Dorsolateral prefrontal cortex (tissue), 122 donors: ENCODE measurements at places on chromosomes 16 and 17.

DNA sequence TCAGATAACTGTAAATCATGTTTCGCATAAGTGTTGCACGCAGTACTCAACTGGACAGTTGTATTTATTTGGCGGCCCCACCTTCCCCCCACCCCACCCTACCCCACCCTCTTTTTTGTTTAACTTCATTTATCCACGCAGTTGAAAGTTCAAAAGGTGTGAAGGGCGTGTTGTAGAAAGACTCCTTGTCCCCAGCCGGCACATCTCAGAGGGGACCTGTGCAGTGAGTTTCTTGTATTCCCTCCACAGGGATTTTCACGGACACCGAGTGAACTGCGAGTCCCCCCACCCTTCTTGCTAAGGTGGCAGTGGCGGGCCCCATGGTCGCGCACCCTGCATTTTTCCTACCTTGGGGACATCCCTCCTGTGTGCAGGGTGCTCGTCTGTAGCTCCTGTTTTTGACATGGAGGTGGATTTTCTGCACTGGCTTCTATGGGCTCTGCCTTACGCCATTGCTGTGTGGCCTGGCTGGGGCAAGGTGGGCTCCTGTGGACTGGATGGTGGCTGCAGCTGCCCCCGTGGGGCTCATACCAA is 36.2 kb downstream of the ADCY7 start:
- no peak for DNase-seq

DNA sequence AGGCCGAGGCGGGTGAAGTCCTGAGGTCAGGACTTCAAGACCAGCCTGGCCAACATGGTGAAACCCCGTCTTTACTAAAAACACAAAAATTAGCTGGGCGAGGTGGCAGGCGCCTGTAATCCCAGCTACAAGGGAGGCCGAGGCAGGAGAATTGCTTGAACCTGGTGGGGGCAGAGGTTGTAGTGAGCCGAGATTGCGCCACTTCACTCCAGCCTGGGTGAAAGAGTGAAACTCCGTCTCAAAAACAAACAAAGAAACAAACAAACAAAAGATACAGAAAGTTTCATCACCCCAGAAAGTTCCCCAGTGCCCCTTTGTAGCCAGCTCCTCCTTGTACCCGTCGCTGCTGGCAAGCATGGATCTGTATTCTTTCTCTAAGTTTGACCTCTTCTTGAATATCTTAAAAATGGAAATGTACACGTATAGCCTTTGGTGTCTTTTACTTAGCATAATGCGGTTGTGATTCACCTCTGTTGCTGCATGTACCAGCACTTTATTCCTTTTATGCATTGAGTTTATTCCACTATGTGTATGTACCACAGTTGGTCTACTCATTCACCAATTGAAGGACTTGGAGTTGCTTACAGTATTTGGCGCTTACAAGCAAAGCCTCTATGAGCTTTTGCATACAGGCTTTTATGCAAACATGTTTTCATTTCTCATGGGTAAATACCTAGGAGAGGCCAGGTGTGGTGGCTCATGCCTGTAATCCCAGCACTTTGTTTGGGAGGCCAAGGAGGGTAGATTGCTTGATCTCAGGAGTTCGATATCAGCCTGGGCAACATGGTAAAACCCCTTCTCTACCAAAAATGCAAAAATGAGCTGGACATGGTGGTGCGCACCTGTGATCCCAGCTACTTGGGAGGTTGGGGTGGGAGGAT is 87.5 kb upstream of the CLEC18A start:
- no peak for DNase-seq

GRCh38 chr17:82110298-82110697 is 12.3 kb upstream of the FASN start:
- DNase-seq: no peak

DNA sequence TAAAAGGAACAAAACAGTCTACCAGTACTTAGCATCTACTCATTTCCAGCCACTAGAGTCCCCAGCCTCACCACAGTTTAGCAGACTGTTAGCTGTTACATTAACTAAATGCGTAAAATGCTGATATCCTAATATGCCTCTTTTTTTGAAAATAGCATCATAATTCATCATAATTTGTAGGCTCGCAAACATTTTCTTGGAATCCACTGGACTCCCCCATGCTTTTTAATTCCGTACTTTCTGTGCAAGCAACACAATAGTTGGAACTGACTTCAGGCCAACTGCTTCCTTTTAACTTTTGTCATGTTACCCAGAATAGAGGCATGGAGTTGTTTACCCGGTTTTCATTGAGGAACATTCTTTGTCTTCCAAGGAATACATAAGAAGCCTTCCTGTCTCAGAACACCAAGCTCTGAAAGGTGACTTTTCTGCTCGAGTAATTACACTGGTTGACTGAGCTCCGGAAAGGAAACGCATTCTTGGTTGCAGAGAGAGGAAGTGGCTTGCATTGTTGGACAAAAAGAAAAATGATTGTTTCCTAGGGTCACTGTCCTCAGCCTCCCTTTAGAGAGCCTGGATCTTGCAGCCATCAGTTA is 30.9 kb upstream of the SEC14L1 start:
- DNase-seq: no peak

- DNase-seq: no peak
Observed at GRCh38 chr17:60712675-60713074, 35.0 kb downstream of the BCAS3 start.

- no peak for DNase-seq
Observed at GRCh38 chr17:49572806-49573420, 2.8 kb upstream of the NXPH3 start.

- DNase-seq: no peak
Observed at GRCh38 chr17:42571435-42572225, 4.7 kb downstream of the MLX start.

- DNase-seq: no peak
Observed at GRCh38 chr17:72775919-72776318, 316.6 kb downstream of the SLC39A11 start.

GRCh38 chr16:11979013-11979672 is 2.6 kb downstream of the SNX29 start:
- DNase-seq: no peak

GRCh38 chr17:32206861-32207260 is 58.8 kb upstream of the RHBDL3 start:
- DNase-seq: no peak

GRCh38 chr17:44708401-44709263 is at the start of gene DBF4B:
Gene DBF4B (plus strand): TSS chr17:44708665. CDS start chr17:44708821, 156 bp downstream.
- DNase-seq: peak; percentile 79

GRCh38 chr17:65753348-65753747 is 191.9 kb upstream of the AXIN2 start:
- DNase-seq: no peak

GRCh38 chr16:11913425-11914079 is 2.2 kb downstream of the GSPT1 start:
- no peak for DNase-seq

GRCh38 chr17:68584581-68585303 is 16.4 kb downstream of the FAM20A start:
- DNase-seq: no peak

- DNase-seq: peak; percentile 68
Observed at GRCh38 chr17:27315322-27315721, 21.4 kb downstream of the WSB1 start.

DNA sequence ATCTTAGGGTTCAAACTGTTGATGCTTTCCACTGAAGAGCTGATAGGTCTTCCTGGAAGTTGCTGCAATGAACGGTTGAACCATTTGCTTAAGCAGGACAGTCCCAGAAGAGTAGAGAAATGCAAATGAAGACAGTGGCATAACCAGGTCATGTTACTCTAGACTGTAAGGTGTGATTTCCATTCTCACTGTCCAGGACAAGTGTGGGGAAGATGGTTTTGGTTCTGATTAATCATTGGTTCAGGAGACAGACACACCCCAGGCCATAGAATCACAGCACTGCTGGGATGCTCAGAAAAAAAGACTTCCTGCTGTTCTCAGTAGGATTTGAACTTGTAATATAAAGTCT is 34.8 kb upstream of the XYLT2 start:
- no peak for DNase-seq

- DNase-seq: no peak
Observed at GRCh38 chr16:52553322-52553721, 6.4 kb upstream of the TOX3 start.

DNA sequence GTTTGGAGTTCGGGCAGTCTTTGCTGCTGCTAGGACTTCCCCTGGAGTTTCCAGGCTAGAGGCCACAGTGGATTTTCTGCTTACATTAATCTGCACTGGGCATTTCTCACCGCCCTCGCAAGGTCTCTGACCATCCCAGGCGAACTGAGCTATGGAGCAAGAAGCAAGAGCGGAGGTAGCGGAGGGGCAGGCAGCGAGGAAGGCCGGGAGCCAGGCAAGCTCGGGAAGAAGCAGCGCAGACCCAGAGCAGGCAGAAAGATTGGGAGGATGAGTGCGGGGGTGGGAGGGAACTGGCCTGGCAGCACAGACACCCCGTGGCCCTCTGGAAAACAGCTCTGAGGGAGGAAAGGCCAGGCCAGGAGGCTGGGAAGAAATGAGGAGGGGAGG is 3.8 kb downstream of the COTL1 start:
- DNase-seq: no peak

DNA sequence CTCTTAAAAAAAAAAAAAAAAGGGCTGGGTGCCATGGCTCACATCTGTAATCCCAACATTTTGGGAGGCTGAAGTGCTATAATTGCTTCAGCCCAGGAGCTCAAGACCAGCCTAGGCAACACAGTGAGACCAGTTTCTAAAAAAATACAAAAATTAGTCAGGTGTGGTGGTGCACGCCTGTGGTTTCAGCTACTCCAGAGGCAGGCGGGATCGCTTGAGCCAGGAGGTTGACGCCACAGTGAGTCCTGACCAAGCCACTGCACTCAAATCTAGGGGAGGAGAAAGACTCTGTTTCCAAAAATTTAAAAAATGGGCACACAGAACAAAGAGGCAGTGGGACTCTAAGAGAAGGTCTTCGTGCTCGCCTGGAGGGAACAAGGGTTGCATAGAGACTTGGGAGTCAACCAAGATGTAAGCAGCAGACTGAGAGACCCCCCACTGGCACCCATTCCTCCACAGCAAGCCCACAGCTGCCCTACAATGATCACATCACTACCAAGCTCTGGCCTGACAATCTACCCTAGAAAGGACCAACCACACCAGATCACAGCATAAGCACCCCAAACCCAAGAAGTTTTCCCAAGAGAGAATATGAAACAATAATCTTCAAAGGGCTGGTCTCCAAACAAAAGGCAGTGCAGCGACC is 121.6 kb downstream of the ANKRD11 start:
- peak; percentile 33 for DNase-seq

DNA sequence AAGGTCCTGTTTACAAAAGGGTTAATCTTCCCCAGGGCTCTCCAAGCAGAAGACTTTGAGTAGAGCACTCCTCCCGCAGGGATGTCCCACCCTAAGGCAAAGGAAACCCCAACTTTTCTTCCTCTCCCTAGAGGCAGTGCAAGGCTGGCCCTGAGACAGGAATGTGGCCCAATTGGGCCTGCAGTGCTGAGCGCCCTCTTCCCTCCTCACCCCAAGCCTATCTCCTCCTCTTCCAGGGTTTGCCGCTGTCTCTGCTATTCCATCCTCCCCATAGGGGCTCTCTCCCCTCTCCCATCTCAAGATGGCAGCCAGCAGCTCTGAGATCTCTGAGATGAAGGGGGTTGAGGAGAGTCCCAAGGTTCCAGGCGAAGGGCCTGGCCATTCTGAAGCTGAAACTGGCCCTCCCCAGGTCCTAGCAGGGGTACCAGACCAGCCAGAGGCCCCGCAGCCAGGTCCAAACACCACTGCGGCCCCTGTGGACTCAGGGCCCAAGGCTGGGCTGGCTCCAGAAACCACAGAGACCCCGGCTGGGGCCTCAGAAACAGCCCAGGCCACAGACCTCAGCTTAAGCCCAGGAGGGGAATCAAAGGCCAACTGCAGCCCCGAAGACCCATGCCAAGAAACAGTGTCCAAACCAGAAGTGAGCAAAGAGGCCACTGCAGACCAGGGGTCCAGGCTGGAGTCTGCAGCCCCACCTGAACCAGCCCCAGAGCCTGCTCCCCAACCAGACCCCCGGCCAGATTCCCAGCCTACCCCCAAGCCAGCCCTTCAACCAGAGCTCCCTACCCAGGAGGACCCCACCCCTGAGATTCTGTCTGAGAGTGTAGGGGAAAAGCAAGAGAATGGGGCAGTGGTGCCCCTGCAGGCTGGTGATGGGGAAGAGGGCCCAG is 1.0 kb downstream of the PRRT2 start:
- DNase-seq: no peak

DNA sequence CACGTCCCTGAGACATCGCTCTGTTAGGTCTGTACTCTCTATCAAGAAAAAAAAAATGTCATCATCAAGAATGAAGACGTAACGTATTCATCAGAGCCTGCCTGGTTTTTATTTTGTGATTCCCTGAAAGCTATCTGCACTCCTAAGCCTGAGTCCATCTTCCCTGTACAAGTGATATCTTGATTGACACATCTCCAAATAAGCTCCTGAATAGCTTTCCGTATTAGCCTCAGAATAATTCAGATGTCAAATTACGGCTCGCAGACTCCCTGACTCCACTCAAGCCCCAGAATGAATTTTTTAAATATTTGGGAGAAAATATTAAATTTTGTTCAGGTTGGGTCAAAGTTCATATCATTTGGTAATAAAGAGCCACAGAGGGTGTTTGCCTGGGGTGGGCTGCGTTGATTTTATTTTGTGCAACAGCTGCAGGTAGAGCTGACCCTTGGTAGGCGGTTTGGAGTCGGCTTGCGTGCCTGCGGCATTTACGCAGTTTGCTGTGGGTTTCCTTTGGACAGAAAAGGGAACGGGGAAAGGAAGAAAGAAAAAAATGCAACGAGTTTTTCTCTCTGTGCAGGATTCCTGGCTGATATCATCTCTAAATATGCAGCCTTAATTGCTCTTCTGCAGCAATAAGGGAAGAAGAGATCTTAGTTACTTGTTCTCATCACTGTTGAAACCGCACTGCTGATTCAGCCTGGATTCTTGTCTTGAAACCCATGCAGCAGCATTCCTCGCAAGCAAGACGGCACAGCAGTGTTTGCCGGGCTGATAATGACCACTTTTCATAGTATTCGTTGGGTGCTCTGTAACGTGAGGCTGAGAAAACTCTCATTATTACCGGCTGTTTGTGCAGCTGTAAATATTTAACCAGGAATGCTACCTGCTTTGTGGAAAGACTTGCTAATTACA is 114.7 kb downstream of the IRX3 start:
- DNase-seq: no peak

GRCh38 chr16:15972046-15972868 is 22.8 kb downstream of the ABCC1 start:
- no peak for DNase-seq

DNA sequence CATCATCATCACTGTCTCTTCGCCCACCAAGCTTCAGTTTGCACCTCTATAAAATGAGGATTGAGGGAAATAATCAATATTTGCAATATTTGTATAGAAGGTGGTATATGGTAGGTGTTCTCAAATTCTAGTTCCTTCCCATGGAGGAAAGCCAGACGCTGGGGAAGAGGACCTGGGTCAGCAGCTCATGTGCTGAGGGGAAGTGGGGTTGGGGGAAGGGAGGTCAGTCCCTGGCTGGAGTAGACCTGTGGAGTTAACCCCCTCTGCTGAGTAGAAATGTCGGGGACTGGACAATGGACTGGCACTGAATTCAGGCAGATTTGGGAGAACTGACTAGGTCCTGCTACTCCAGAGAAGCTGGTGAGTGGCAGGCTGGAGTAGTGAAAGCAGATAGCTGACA is 12.8 kb upstream of the ITGB3 start:
- DNase-seq: no peak
